Pericardium fibroblast (primary cell): ENCODE measurements at places on chromosomes 3 and 15. TPM values are rescaled to one million over a fixed set of nuclear protein-coding genes. Genes with fewer than 3 reads are reported as not detected.

Gene SRGAP3
- total RNA-seq, result 0.43 and 5.7 TPM in 2 replicates

Gene CACNA2D2
- total RNA-seq, result 0.12 TPM in 1 of 2 replicates, not detected in the other

Gene SV2B
- total RNA-seq, result not detected in 2 replicates

Gene DNAH12
- not detected in 2 replicates for total RNA-seq

Gene SERPINI2
- not detected in 2 replicates for total RNA-seq

Gene HRG
- total RNA-seq, result not detected in 2 replicates

Gene CLDN16
- not detected in 2 replicates for total RNA-seq

Gene TOMM70
- 26.8 and 37.1 TPM in 2 replicates for total RNA-seq

Gene OXTR
- total RNA-seq, result 0.34 and 4.2 TPM in 2 replicates
